ENCODE measurements at places on chromosomes 1 and 21.

DNA sequence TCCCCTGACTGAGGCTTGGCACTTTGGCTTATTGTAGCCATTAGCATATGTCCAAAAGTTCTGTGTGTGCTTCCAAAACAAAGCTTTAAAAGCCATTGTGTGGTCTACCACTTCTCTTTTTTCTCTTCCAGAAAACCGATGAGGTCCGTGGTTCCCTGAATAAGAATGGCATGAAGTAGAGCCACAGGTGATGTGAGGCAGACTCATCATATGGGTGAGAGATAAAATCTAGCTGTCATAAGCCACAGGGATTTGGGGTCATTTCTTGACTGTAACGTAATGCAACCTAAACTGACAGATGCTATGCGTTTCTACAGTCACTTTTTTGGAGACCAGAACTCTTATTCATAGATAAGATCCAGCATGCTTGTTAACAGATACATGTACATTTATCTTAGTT lies 7.0 kb upstream of the GREM2 start:
- no peak overlapping the region for H3K4me3 ChIP-seq
- H3K4me1 ChIP-seq: peaks cover under 1% of the 10 kb centered on the region

DNA sequence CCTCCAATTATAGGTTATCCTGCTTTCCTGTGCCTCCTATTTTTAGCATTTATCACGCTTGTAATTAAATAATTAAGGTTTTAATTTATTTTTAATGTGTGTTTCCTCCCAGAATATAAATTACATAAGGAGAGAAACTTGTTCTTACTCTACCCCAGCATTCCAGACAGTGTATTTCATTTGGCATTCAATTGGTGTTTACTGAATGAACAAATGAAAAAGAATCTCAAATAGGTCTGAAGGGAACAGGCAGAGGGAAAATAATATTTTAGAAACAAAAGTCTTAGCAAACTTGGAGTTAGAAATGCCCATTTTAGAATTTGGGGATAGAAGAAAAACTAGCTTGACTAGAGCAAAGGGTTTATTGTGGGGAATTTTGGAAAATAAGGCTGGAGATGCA lies 9.9 kb upstream of the RSRP1 start:
- no peak overlapping the region for H3K4me3 ChIP-seq
- DNase-seq: no peak
- H3K4me1 ChIP-seq: peaks cover 9% of the 10 kb centered on the region
- no peak overlapping the region for H3K27ac ChIP-seq

DNA sequence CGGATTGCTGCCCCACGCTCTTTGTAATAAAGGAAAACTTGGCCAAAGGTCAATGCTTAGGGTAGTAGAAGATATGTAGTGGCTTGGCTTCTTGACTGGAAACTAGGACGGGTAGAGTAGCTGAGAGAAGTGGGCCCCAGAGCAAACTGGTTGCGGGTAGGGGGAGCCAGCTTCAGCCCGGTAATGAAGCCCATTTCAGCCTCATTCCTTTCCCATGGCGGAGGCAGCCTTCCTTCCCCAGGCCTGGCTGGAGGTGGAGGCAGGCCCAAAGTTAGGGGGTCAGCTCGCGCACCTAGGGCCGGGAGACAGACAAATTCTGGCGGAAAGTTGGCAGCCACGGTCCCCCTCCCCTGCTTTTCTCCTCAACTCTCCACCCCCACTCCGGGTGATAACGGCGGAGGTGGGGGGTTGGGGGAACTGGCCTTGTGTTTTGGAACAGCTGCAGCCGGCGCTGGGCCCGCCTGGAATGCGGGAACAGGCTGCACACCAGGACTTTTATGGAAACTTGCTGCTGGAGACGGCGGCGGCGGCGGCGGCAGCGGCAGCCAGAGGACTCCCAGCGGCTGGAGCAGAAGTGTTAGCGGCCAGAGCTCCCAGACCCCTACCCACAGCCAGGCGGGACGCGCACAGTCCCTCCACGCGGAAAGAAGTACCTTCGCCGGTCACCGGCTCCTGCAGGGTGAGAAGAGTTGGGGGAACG lies at the start of gene NEXN:
Gene NEXN, plus strand, starts transcription at position 544 of the 700 bp plus-strand sequence. CDS start 27,483 bp downstream, outside the sequence.
- peak within 1 kb of the TSS; percentile 57 for H3K4me3 ChIP-seq
- DNase-seq: no peak
- peaks cover 26% of the 10 kb centered on the region for H3K27me3 ChIP-seq
- H3K27ac ChIP-seq: no peak within 1 kb of the TSS
- H3K36me3 ChIP-seq: no peaks in the 10 kb centered on the region
- peaks cover 4% of the 10 kb centered on the region for H3K4me1 ChIP-seq

DNA sequence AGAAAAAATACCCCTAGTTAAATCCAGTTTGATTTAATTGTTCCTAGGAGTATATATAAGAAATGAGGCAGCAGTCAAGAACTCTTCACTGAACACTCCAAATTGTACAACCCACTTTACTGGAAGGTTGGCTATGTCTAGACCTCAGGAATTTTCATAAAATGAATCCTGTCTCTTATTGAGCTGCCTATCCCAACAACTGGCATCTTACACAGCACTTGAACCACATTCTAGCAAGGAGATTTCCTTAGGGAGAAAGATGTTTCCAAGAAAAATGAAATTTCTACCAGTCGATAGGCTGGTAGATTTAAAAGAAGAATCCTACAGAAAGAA lies 16.3 kb downstream of the RNF19B start:
- no peak for DNase-seq
- H3K27me3 ChIP-seq: no peaks in the 10 kb centered on the region
- peaks cover 33% of the 10 kb centered on the region for H3K4me1 ChIP-seq
- H3K4me3 ChIP-seq: no peak overlapping the region
- peaks cover 63% of the 10 kb centered on the region for H3K36me3 ChIP-seq
- H3K27ac ChIP-seq: no peak overlapping the region

DNA sequence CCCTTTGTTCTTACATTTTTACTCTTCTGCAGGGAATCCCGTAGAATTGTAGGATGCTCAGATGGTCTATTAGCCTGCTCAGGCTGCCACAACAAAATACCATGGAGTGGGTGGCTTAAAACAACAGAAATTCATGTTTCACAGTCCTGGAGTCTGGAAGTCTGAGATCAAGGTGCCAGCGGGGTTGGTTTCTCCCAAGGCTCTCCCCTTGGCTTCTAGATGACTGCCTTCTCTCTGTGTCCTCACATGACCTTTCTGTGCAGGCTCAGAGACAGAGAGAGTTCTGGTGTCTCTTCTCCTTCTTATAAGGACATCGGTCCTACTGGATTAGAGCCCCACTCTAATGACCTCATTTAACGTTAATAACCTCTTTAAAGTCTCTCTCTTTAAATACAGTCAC lies 41.7 kb downstream of the HUNK start:
- no peak for DNase-seq
- no peak overlapping the region for H3K4me3 ChIP-seq
- no peak overlapping the region for H3K27ac ChIP-seq
- no peaks in the 10 kb centered on the region for H3K36me3 ChIP-seq
- no peaks in the 10 kb centered on the region for H3K4me1 ChIP-seq
